ENCODE measurements at places on chromosomes 16 and 17.

DNA sequence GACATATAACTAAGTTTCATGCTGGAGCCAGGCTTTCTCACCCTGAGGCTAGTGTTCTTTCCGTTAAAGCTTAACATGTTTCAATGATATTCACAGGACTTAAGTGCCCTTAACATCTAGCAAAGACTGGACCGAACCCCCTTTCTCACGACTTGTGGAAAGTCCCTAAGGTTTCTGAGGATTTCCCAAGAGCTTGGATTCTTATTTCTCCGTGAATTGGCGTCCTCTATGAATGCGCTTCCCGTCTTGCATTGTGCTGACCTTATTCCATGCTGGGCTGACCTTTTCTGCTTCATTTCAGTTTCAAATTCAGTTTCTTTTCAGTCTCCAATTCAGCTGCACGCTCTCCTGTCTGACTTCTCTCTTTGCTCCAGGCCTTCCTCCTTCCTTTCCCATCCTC lies 206.4 kb downstream of the HS3ST3A1 start:
- no peak for DNase-seq

- DNase-seq, result no peak
These were observed 4.9 kb downstream of the STARD3 start for GRCh38 chr17:39641883-39642282.

DNA sequence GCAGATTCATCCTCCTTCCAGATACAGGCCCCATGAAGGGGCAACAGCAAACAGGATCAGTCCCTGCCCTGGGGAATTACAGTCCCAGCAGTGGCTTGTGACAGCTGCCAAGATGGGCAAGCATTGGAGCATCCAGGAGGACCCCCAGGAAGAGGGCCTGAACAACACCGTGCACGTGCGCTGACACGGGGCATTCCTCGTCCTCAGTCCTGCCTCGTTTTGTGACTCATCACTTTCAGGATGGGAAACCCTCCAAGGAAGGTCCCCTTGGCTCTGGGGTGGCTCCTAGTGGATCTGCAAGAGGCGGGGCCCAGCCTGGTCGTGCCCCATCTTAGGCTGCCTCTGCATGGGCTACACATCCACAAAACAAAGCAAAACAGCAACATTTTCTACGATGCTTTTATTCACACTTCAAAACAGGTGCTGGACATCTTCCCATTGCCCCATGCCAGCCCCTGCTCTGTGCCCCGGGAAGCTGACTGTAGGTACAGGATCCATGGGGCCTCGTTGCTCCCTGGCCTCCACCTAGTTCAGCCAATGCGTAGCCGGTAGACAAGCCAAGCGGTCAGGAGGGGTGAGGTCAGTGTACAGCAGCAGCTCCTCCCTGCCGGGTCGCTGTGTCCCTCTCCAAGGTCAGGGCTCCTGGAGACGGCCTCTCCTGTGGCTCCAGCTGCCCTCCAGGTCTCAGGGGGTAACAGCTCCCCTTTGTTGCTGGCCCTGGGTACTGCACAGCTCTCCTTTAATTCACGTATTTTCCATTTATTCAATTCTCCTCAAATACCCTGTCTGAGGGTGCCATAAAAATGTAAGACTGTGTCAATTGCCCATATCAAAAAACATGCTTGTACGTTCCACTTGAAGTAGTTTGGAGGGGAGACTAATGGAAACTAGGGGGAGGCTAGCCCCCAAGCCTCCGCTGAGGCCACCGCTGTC lies 32.2 kb downstream of the ACTG1 start:
- peak; percentile 63 for DNase-seq

GRCh38 chr17:49107211-49107557 lies 25.4 kb upstream of the B4GALNT2 start:
- no peak for DNase-seq

DNA sequence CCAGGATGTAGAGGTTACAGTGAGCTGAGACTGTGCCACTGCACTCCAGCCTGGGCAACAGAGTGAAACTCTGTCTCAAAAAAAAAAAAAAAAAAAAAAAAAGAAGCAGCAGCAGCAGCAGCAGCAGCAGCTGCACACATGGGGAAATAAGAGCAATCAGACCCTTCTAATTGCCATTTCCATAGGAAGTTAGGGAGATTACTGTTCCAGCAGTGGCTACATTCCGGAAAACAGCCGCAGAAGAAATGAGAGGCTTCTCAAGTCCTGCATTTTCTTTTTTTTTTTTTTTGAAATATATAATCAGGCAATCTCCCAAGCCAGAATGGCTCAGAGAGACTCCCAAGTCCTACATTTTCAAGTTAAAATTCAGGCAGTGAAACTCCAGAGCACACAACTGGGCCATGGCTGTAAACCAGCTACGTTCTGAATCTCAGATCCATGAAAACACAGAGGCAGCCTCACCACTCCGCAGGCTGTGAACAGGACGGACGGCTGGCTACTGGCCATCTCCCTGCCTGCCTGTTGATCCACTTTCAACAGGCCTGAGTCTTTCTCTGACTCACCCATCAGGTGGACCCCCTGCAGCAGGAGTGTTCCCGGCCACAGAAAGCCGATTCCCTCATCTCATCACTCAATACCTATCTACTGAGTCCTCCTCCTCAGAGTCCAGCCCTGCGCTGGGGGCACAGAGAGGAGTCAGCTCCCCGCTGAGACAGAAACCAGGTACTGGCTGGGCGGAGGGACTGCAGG lies 15.0 kb downstream of the TRPV1 start:
- no peak for DNase-seq

GRCh38 chr16:89422905-89423630 lies 67.3 kb downstream of the ANKRD11 start:
- DNase-seq, result no peak

Measured in NCI-H446 treated with DMSO at 0.1 percent for 48 hours (cell line).